ENCODE measurements at places on chromosomes 7 and 10.

- DNase-seq, result no peak
Observed at GRCh38 chr10:103701380-103702222, 153.8 kb downstream of the SH3PXD2A start.

- no peak for DNase-seq
Observed at GRCh38 chr10:32065856-32066255, 9.6 kb upstream of the KIF5B start.

- no peak for DNase-seq
Observed at GRCh38 chr10:44715136-44715535, 196.0 kb upstream of the TMEM72 start.

- DNase-seq, result no peak
Observed at GRCh38 chr7:38105874-38106483, 72.1 kb upstream of the STARD3NL start.

GRCh38 chr10:104273286-104273685 is 4.3 kb downstream of the GSTO2 start:
- DNase-seq, result no peak

GRCh38 chr10:69838853-69839252 is 37.1 kb downstream of the COL13A1 start:
- no peak for DNase-seq

DNA sequence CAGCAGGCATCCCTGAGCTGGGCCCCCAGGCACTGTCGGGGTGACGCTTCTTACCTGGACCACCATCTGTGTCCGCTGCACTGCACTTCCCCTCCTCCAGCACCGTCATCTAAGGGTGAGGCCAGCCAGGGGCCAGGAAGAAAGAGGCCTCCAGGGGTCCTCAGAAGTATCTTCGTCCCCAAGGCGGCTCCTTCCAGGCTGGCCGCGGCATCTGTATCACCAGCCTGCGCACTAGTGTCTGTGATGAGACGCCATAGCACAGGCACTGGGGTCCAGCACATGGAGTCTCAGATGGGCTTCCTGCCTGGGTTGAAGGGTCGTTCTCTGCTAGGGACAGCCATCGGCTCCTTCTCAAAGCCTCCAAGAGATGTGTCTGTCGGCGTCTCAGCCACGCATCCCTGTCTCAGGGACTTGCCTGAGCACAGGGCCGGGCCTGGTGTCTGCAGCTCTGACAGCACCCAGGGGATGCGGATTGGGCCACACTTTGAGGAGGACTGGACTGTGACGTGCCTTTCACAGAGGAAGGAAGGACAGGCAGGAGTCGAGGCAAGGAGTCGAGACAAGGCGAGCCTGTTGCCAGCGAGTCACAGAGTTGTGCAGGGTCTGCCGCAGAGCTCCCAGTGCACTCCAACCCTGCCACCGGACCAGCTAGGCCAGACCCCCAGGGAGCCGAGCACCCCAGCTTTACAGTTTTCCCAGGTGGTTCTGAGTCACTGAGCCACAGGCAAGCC is 101.5 kb upstream of the DIP2C start:
- no peak for DNase-seq

- DNase-seq, result no peak
Observed at GRCh38 chr10:1149793-1150637, 93.8 kb downstream of the WDR37 start.

- DNase-seq, result peak; percentile 12
Observed at GRCh38 chr10:63083904-63084689, 49.0 kb upstream of the NRBF2 start.

- no peak for DNase-seq
Observed at GRCh38 chr7:156082048-156083040, 270.1 kb upstream of the SHH start.
